ENCODE measurements at places on chromosomes 4 and X.

DNA sequence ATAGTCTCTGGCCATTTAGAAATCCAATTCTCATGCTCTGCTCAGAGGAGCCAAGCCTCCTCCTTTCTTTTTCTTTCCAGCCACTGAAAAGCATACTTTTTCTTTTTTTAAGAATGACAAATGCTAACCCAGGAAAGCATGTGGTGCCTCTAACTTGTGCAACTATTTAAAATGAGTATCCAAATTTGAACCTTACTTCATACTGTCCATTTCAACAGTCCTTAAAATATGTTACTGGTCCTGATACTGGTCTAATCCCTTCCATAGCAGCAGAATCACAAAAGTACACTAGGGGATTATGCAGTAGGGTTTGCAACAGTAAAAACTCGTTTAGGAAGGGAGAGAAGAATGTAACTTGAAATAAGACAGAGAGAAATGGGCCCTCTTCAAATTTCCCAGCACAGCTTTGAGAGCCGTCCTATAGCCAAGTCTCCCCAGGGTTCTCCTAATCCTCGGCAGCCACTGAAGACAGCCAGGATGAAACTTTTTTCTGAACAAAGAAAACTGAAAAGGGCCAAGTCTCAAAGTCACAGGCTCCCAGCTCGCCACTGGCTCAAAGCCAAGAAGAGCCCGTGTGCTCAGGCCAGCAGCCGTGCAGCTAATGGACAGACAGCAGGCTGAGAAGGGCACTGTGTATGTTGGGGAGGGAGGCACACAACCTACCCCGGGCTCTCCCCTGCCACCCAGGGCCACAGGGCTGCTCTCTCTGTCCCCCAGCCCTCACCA lies 39.5 kb downstream of the GPC4 start:
- no peak for DNase-seq

DNA sequence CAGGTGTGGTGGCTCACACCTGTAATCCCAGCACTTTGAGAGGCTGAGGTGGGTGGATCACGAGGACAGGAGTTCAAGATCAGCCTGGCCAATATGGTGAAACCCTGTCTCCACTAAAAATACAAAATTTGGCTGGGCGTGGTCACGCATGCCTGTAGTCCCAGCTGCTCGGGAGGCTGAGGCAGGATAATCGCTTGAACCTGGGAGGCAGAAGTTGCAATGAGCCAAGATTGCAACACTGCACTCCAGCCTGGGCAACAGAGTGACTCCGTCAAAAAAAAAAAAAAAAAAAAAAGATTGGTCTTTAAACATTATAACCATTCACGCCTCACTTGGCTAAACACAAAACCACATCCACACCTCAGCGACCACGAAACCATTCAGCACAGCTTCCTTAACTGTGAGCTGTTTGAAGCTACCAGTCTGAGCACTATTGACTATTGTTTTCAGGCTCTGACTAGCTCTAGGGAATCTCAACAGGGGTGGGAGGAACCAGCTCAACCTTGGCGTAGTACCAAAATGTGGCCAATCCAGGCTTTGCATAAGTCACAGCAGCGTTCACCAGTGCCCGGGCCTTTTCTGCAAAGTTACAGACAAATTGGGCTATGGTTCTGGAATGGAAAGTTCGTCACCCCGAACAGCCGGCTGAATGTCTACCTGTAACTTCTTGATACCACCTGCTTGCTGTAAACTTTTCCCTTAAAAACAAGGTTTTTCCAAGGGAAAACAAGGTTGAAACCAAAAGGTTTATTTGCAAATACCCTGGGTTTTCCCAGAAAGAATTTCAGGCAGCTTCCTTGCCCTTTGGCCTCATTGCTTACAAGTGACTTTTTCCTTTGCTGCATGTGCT lies 73.6 kb upstream of the DHX15 start:
- DNase-seq: no peak

- DNase-seq: no peak
Measured at GRCh38 chr4:8368061-8368481, 72.5 kb downstream of the ACOX3 start.

- no peak for DNase-seq
Measured at GRCh38 chrX:143571521-143571920, 54.2 kb upstream of the SPANXN3 start.

- no peak for DNase-seq
Measured at GRCh38 chr4:94403751-94404150, 48.0 kb upstream of the PDLIM5 start.

DNA sequence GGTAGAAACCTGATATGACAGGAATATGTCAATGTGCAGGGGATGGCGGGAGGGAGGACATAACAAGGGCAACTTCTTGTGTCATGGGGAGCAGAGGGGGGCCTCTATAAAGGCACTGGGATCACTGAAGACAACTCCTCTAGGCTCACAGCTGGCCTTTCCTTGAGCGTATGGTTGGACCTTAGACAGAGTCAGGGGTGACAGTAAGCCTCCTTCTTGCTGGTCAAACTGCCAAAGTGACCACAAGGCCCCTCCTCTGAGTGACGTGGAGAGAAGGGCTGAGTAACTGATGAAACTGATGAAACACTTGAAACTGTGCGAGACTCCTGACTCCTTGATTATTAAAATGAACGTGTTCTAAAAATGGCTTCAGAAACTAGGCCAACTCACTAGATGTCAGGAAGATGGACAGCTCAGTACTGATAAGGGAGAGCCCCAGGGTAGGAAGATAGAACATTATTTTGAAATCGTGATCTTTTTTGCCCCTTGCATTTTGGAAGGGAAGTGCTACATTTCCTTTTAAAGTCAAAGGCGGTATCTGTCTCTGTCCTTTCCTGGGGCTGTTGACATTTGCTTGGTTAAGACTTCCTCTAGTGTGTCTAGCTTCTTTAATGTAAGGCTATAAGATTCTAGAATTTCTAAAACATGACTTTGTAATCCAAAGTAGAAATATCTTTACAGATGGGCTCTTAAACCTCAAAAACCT lies 1.6 kb downstream of the RAB33A start:
- no peak for DNase-seq

DNA sequence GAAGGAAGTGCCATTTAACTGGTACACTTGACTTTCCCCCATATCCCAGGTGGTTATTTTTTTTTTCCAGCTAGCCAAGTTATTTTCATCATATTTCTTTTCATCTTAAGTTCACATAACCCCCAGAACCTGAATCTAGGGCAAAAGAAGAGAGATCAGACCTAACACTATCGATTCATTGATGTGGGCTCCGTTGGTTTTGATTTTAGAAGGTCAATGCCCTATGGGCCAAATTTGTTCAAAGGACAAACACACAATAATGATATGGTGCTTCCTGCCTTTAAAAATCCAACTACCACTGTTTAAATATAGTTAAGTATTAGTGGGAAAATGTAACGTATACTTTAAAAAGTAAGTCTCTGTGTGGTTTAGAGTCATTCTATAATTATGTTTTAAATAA lies 665.7 kb downstream of the ZNF674 start:
- no peak for DNase-seq

- no peak for DNase-seq
Measured at GRCh38 chrX:139191746-139192385, 338.7 kb upstream of the F9 start.

DNA sequence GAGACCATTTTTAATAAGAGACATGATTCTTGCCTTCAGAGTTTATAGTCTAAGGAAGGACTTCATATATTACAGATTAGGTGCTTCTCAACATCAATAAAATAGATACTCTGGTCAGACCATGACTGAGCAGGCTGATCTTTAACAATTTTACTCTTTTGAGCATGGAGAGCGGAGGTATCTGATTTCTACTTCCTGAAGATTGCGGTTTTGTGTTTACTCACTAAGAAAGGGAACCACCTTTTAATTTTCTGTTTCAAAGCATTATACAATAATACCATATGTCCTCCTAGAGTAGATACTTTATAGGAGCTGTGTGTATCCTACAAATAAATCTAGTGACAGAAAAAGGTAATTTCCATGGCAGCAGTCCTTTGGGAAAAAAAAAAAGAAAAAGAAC lies 12.5 kb downstream of the MORC4 start:
- DNase-seq: no peak

- DNase-seq: no peak
Measured at GRCh38 chr4:171846232-171846631, 33.0 kb downstream of the GALNTL6 start.

DNA sequence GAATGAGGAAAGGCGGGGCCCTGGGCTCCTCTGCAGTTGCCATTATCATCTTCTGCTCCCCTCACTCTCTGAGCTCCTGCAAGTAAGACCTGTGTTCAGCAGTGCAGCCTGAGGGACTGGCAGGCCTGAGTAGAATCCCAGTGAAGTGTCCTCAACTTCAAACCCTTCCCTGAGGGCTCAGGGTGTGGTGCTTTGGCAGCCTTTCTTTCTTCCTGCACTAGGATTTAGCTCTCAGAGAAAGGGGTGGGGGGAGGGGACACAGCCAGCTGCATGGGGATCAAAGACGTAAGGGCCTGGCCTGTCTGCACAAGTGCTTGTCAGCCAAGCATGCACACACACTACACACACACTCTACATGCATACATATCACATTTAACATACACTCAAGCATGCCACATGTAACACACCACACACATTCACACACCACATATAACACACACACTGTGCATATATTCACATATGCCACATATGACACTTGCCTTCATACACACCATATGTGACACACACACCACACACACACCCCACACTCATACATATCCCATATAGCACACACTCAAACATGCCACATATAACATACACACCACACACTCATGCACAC lies 223.4 kb upstream of the RPL34 start:
- no peak for DNase-seq

DNA sequence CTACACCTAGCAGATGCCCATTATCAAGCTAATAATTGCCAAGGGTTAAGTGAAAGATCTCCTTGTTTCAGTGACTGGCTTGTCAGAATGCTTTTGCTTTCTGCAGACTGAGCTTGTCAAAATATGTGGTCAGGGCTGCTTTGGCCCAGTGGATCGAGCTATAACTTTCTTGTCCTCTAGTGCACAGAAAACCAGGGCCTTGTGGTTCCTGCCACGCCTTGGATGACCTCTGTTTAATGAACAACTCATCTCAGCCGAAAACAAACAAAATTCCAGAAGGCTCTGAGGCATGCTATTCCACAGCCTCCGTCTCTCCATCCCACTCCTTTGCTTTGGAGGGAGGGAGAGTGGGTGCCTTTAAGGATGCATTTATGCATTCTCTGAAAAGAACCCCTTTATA lies 11.3 kb downstream of the EVC start:
- DNase-seq: no peak

- no peak for DNase-seq
Measured at GRCh38 chrX:14193547-14193946, 163.9 kb upstream of the GEMIN8 start.

DNA sequence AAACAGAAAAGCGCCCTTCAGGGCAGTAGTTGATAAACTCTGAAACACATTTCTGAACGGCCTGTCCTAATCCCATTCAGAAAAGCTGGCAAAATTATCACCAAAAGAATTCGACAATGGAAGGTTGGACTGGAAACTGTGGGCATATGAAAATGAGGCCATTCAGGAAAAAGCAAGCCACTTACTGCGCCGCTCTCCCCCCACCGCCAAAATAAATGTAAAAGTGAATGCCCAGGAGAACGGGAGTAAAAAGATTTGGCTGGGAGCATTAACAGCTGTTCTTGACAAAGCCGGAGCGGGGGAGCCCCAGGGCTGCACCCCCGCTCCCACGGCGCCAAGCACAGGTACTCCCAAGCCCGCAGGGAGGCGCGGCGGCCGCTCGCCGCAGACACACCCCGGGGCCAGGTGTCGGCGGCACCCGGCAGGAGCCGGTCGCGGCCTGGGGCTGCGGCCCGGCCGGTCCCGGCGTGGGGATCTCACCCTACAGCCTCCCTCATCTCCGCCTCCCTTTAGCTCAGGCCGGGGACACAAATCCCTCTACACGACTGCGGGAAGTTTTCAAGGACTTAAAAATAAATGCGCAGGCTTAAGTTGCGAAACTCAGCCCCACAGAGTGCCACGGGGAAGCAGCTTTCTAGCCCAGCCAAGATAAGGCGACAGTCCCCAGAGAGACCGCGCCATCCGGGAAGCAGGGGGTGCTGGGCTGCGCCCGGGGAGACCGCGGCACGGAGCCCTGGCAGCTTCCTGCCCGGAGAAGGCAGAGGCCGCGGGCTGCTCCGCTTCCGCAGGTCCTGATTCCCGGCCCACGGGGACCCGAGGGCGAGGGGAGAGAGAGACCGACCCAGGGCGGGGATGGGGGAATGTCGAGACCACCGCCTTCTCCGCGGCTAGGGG lies 593 bp downstream of the SH3RF1 start:
- no peak for DNase-seq

DNA sequence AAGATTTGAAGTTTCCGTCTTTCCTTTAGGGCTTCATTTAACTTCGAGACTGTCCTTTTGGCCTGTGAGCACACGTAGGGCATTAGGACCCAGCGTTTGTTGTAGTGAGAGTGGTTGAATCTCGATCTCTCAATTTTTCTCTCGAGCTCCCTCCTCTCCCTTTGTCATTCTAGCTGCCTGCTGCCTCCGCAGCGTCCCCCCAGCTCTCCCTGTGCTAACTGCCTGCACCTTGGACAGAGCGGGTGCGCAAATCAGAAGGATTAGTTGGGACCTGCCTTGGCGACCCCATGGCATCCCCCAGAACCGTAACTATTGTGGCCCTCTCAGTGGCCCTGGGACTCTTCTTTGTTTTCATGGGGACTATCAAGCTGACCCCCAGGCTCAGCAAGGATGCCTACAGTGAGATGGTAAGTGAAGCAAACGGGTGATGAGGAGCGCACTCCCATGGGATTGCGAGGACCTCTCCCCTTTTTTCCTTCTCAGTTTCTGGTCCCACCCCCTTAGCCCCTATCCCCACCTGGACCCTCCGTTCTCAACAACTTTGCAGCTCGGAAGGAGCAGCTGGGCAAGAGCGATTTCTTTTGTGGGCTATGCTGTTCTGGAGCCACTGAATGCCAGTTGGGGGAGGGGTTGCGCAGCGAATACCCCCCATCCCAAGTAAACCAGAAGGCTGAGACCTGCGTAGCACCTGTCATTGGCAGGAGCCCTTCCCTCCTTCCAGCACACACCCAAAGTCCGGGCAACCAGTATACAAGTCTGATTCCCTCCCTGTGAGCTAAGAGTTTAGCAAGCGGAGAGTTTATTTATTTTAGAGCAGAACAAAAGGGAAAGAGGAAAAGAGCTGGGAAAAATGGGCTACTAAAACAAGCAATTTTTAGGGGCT lies at the start of gene TMEM35A:
TSS of gene TMEM35A (plus strand) at position 164 of the 883 bp plus-strand sequence. CDS start at position 288, 124 bp downstream.
- no peak for DNase-seq

DNA sequence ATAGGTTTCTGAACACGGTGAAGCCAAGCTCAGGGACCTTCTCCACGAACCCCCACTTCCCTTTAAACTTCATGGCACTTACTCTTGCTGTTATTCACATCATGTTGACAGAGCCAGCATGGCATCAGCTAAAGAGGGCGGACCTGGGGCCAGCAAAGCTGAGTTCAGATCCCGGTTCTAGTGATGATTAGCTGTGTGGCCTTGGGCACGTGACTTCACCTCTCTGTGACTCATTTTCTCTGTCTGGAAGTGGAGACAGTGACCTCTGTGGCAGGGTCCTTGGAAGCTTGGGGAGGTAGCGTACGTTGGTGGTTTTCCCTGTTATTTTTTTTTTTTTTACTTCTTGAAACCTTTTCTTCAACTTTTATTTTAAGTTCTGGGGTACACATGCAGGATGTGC lies 13.4 kb downstream of the EVC start:
- no peak for DNase-seq

GRCh38 chr4:16171831-16172230 lies 54.4 kb downstream of the TAPT1 start:
- no peak for DNase-seq
